ENCODE measurements at places on chromosomes 13 and 19. TPM values are rescaled to one million over a fixed set of nuclear protein-coding genes. Genes with fewer than 3 reads are reported as not detected.

Gene ZNF429
- polyA plus RNA-seq: 33.7 TPM

- no peak for DNase-seq
Measured at GRCh38 chr13:31725841-31726240, 13.5 kb upstream of the RXFP2 start.

- DNase-seq: no peak
Measured at GRCh38 chr13:102441085-102441484, 39.2 kb upstream of the FGF14 start.

- no peak for DNase-seq
Measured at GRCh38 chr13:95628488-95628887, 16.0 kb downstream of the DZIP1 start.

DNA sequence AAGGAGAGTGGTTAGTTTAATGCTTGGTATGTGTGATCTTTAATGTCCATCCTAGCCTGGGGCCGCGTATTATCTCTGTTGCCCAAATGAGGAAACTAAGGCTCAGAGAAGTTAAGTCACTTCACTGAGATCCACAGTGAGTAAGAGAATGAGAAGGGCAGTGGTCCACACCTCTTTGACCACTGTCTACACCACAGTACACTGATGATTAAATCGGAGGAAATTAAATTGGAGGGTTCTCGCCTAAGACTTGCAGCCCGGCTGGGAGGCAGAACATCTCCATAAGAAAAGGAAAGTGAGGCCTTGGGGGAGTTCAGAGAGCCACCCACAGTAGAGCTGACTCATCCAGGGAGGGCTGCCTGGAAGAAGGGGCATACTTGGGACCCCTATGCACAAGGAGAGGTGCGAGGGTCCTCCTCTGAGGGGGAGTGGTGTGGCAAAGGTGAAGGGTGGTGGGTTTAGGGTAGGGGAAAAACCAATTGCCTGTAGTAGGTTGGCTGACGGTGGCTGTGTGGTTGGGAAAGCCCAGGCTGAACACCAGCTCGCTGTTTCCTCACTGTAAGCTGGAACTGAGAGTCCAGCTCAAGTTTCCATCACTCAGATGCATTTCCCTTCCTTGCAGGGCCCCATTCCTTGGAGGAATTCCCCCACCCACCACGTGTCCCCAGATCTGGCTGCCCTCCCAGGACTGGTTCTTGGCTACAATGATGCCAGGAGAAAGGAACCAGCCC lies 15.0 kb upstream of the DHRS12 start:
- no peak for DNase-seq

Gene CYSLTR2
- polyA plus RNA-seq: 0.64 TPM

DNA sequence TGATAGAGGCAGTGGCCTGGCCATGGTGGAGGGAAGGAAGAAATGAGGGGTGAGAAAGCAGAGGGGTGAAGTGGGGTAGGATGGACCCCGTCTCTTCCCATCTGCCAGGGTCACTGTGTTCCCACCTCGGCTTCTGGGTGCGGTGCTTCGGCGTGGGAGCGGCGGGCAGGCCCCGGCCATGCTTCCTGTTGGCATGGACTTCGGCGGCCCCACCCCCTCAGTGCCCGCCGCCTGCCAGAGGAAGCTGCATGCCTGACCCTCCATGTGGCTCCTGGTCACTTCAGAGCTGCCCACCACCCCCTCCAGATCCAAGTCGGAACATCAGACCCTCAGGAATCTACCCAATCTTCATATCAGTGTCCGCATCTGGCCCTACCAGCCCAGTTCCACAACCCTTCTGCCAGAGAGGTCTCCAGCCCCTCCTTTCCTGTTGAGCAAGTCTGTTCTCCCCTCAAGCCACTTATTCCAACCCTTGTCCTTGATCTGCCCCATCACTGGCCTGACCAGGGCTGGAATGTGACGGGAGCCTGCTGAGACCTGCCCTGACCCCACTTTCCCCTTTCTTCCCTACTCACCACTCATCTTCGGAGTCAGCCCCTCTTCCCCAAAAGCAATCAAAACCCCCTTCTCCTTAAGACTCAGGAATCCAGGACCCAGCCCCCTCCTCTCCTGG lies 1.5 kb downstream of the KCNN4 start:
- DNase-seq: no peak

- DNase-seq: no peak
Measured at GRCh38 chr13:70424428-70424827, 316.2 kb upstream of the KLHL1 start.

GRCh38 chr19:43534816-43535761 lies 2.1 kb downstream of the ZNF575 start:
- DNase-seq: no peak

DNA sequence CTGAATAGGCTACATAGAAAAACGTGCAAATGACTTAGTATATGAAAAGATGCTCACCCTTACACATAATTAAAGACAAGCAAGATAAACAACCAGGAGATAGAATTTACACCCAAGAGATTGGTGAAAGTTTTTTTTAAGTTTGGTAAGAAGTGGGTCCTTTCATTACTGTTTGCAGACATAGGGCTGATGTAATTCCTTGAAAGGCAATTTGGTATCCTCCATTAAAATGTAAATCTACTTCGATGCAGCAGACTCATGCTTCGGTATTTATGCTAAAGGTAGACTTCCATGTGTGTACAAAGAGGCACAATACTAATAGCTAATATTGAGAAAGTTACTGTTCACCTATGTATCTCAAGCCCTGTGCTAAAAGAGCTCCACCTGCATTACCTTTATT lies 33.5 kb downstream of the CNMD start:
- no peak for DNase-seq

Gene ALOX5AP
- 5.6 TPM for polyA plus RNA-seq

DNA sequence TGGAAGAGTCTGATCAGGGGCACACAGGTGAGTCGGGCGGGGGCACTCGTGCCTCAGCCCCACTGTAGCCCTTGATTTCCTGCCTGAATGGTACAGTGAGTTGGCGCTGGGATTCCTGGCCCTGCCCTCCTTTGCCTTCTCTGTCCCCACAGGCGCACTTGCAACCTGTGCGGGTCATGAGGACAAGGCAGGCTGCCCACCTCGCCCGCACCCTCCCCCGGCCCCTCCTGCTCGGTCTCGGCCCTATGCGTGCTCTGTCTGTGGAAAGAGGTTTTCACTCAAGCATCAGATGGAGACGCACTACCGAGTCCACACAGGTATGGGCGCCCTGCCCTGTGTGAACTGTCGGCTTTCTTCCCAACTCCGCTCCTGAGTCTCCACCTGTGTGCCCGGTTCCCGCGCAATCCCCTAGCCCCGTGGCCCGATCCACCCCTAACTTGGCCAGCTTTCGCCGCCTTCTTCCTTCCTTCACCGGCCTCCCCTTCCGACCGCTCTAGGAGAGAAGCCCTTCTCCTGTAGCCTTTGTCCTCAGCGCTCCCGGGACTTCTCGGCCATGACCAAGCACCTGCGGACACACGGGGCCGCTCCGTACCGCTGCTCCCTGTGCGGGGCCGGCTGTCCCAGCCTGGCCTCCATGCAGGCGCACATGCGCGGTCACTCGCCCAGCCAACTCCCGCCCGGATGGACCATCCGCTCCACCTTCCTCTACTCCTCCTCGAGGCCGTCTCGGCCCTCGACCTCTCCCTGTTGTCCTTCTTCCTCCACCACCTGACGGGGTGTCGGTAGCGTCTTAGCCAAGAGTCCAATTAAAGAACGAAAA lies 1.6 kb upstream of the KMT2B start:
- no peak for DNase-seq

Gene GTPBP3
- polyA plus RNA-seq: 15.7 TPM

DNA sequence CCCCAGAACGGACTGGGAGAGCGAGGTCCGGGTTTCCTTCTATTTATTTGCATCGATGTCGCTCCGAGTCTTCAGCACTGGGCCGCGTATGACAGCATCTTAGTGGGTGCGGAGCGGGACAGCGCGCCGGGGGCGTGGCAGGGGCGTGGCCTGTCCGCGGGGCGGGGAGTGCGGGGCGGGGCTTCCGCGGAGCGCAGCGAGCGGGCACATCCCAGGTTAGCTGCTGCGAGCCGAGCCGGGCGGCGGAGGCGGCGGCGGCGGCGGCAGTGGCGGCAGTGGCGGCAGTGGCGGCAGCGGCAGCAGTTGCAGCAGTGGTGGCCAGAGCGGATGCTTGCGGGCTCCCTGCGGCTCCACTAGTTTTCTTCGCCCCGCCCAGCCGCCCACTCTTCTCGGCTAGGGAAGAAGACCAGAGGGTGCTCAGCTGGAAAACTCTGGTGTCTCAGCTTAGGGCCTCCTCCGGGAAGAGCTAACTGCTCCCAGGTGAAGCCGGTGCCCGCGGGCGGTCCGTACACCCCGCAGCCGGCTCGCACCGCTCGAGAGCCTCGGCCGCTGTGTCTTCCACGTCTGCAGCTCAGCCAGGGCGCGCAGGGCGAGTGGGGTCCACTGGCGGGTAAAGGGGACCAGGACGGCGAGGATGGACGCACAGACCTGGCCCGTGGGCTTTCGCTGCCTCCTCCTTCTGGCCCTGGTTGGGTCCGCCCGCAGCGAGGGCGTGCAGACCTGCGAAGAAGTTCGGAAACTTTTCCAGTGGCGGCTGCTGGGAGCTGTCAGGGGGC lies at the start of gene GPC5:
TSS of gene GPC5 (plus strand) at position 209 of the 776 bp plus-strand sequence.
- DNase-seq: no peak

DNA sequence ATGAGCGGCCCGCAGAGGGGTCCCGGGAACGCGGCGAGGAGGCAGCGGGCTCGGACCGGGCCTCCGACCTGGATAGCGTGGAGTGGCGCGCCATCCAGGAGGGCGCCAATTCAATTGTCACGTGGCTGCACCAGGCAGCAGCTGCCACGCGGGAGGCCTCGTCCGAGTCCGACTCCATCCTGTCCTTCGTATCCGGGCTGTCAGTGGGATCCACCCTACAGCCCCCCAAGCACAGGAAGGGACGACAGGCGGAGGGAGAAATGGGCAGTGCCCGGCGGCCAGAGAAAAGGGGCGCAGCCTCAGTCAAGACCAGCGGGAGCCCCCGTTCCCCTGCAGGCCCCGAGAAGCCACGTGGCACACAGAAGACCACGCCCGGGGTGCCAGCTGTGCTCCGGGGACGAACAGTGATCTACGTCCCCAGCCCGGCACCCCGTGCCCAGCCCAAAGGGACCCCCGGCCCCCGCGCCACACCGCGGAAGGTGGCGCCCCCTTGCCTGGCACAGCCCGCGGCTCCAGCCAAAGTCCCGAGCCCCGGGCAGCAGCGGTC lies 10.7 kb downstream of the C19orf25 start:
- DNase-seq: no peak

DNA sequence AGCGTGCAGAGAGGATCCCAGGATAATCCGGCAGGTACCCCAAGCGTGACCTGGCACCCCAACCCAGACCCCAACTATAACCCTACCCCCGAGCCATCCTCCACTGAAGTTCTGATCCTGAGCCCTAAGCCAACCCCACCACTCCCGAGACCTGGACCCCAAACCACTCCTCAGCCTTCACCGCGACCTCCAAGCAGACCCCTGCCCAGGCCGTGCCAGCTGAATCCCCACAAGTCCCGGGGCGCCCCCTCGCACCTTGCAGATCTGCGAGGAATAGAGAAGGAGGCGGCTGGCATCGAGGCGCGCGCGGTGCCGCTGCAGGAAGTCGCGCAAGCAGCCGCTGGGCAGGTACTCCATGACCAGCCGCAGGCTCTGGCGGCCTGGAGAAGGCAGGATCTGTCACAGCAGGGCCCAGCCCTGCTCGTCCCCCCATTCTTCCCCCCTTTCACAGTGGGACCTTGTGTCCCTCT lies 10.1 kb upstream of the INSL3 start:
- DNase-seq: no peak

DNA sequence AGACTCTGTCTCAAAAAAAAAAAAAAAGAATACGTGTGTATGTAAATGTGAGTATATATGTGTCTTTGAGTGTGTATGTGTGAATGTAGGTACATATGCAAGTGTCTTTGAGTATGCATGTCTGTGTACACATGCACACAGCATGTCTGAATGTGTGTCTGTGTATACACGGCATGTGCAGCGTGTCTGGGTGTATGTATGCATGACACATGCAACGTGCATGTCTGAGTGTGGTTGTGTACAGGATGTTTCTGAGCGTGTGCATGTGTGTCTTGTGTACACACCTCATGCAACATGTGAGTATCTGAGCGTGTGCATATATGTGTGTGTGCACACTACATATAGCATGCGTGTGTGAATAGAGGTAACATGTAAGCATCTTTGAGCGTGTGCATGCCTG lies 20.8 kb downstream of the FBN3 start:
- DNase-seq: no peak

DNA sequence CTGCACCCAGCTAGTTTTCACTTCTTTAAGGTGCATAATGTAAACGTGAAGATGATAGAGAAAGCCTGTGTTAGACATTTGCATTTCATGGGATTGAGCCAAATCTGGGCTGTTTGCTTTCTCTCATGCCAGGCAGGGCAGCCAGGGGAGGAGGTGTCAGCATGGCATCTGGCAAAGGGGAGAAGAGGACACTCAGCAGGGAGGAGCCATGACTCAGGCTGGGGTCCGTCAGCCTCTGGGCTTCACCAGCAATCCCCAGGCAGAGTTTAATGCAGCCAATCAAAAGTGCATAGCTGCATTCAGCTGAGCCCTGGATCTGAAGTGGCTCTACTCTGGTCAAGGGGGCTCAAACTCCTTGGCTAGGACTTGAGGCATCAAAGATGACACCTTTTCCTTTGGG lies 23.5 kb downstream of the EBPL start:
- DNase-seq: no peak

Gene ACP7
- polyA plus RNA-seq: 0.66 TPM

DNA sequence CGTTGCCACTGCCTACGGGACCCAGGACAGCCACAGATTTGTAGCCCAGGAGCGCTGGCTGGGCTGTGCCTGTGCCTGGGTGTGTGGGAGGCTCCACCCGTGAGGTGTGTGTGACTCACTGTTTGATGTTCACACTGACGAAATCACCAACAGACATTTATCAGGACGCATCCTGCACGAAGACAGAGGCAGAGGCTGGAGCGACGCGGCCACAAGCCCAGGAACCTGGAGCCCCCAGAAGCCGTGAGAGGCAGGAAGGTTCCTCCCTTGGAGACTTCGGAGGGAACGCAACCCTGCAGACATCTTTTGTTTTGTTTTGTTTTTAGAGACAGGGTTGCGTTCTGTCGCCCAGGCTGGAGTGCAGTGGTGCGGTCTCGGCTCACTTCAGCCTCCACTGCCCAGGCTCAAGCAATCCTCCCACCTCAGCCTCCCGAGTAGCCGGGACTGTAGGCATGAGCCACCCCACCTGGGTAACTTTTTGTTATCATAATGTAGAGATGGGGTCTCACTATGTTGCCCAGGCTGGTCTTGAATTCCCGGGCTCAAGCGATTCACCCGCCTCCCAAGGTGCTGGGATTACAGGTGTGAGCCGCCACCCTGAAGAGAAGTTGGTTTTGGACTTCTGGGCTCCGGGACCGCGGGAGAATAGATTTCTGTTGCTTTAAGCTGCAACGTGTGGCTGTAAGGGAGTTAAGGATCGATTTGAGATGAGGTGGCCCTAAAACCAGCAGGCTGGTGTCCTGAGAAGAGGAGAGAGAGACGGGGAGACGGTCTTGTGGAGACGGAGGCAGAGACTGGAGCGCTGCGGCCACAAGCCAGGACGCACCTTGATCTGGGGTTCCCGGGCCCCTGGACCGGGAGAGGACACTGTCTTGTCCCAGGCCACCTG lies 24.9 kb upstream of the WDR18 start:
- DNase-seq: no peak

Gene PSG2
- polyA plus RNA-seq: not detected

DNA sequence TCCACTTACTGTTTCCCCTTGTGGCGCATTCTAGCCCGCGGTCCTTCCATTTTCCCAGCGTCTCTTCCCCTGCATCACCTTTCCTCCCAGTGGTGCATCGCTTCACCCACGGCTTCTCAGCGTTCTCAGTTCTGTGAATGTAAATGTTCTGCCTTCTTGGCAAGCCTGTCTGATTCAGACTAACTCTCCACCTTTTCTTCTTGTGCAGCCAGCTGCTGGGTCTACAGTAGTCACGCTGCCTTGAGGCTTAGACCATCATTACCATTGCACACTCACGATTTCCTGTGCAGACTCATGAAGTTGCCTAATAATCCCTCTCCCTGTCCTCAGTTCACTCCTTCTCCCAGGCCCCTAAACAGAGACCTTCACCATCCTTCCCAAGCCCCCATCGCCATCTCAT lies 75.0 kb downstream of the DHRS12 start:
- DNase-seq: no peak
